ENCODE measurements at places on chromosomes 12 and 14.

- no peak for DNase-seq
Observed at GRCh38 chr14:67525389-67525788, 7.7 kb upstream of the PLEKHH1 start.

- DNase-seq: no peak
Observed at GRCh38 chr12:104249017-104249416, 33.4 kb downstream of the TXNRD1 start.

DNA sequence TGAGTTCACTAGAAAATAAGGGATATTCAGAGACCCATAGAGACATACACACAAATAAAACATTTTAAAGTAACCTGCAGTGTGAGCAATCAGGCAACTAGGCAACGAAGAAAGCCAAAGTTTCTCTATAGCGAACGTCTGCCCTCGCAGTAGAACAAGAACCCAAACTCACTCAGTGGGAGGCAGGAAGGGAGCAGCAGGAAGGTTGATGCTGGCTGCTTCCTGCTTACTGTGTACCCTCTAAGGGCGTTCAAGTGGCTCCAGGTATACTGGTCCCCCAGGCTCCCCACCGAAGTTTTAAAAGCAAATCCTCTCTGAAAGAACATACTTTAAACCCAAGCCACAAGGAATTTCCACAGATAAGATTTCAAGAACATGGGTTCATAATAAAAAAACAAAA, 249.3 kb downstream of the FOXN3 start:
- no peak for DNase-seq

DNA sequence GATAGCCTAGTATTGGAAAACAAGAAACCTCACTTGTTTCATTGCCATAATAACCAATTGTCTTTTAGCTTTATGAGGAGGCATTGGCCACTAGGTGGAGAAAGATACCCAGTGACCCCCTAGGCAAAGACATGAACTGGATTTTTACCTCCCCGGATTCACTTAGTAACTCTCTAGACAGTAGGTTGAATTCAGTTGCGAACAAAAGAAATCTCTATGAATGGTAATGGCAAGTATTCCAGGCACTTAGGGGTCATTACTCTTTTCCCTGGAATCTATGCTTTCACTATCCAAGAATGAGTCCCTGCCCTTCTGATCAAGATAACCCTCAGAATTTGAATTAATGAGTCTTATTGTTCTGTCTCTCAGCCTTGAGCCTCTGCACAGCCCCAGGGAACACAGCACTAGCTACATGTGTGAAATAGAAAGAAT, 29.5 kb upstream of the RHOJ start:
- no peak for DNase-seq

DNA sequence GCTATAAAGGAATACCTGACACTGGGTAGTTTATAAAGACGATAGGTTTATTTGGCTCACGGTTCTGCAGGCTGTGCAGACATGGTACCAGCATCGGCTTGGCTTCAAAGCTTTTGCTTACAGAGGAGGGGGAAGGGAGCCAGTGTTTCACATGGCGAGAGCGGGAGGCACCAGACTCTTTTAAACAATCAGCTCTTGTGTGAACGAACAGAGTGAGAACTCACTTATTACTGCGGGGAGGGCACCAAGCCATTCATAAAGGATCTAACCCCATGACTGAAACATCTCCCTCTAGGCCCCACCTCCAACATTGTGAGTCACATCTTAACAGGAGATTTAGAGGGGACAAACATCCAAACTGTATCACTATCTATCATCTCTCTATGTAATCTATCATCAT, 227.4 kb downstream of the TMEM132D start:
- DNase-seq: no peak

DNA sequence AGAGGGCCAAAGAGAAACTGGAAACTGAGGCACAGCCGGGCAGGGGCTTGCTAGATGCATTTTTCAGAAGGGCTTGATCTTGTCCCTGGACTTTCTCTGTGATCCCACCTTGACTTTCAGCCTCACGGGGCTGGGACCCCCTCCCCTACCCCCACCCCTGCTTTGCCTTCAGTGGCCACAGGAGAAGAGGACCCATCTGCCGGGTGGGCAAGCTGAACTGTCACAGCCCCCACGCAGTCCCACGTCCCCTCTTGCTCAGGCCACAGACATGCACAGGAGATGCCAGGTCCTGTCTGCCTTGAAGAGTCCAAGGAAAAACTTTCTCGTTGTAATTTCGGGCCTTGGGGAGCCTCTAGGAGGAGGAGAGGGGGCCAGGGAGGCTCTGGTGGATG, 158.9 kb downstream of the KIF26A start:
- no peak for DNase-seq

- peak; percentile 90 for DNase-seq
Observed at GRCh38 chr14:22556021-22556989, 32.7 kb downstream of the DAD1 start.

- DNase-seq: no peak
Observed at GRCh38 chr14:75417674-75418073, 10.1 kb upstream of the JDP2 start.

DNA sequence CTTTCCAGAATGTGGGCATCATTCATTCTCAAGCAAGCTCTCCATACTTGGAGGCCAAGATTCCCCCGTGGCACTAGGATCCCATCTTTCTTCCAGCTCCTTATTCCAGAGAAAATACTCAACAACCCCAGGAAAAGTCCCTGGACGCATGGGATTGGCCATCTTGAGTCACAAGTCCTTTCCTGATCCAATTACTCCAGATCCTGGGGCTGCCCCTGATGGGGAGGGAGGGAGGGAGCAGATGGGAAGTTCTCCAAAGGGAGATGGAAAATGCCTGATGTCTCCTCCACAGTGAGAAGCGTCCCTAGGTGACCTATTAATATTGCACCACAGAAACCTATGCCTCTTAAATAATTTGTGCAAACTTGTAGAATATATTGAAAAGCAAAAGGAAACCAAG, 12.4 kb upstream of the KCNK13 start:
- DNase-seq: no peak

DNA sequence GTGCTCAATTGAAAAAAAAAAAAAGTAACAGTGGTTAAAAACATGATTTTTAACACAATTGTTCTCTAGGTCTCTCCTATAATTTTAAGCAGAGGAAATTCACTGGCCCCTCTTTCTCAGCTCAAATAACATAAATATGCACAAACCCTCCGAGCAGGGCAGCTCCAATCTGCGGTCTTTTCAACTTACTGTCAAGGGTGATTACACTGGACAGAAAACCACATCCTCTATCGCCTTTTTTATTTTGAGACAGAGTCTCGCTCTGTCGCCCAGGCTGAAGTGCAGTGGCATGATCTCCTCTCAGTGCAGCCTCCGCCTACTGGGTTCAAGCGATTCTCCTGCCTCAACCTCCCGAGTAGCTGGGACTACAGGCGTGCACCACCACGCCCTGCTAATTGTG, 16.5 kb upstream of the GABARAPL1 start:
- DNase-seq: no peak

DNA sequence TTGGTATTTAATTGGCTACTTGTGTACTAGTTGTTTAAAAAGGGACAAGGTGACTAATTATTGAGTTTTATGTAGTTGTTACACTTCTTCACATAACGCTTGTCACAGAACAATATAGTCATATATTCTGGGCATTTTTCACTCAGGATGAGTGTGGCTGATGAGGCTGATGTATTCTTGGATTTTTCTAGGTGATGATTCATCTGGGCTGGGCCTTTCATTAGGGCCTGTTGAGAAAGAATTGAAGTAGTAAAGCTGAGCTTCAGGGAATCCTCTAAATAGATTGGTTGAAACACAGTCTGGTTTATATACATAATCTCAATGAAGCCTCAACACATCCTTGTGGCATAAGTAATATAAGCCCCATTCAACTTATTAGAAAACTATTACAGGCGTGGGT, 445.7 kb downstream of the DAD1 start:
- no peak for DNase-seq

- DNase-seq: no peak
Observed at GRCh38 chr14:68779761-68780323, 13.0 kb downstream of the ZFP36L1 start.

- DNase-seq: no peak
Observed at GRCh38 chr12:29211696-29212095, 62.6 kb downstream of the FAR2 start.

DNA sequence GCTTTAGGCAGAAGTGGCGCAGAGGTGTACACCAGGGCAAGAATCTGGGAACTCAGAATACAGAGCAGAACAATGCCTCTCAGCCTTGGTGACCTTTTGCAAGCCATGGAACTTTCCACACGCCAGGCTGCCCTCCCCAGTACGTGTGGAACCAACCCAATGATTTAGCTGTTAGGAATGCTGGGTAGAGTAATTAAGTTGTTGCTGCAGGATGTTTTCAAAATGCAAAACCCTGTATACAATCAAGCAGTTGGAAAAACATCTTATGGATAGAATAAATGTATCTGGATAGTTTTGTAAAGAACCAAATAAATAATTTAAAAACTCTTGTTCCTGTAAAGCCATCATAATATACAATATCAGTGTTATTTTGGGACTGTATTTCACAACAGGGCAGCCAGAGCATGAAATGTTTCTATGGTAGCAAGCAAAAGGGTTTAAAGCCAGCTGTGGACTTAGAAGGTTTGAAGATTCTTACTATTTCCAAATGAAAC, 19.4 kb downstream of the PPP1R36 start:
- no peak for DNase-seq

- no peak for DNase-seq
Observed at GRCh38 chr14:61296719-61297502, 15.8 kb upstream of the TMEM30B start.

DNA sequence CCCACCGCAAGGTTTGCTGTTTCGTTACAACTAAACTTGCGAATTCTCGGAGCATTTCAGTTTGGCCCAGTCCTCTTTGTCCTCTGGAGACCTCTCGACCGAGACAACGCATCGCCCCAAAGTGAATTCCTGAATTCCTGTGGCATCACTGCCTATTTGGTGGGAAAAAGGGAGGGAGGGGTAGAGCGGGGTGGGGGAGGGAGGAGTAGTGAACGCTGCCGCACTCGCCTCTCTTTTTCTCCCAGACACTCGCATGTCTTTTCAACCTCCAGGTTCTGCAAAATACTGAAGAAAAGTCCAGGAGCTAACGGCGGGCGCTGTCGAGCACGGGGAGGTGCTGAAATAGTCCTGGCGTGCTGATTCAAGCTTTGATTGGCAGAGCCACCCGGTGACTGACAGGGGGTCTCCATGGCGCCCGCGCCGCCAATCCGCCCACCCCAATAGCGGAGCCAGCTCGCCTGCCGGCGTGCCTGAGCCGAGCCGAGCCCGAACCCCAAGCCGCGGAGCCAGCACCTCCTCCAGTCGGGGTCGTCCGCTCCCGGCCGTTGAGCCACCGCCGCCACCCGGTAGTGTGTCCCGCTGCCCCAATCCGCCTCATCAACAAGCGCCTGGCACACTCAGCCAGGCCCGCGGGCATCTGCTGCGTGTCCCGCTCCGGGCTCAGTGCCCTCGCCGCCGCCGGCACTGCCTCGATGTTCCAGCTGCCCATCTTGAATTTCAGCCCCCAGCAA, at the start of gene SIX6:
Gene SIX6, plus strand, starts transcription at position 440 of the 731 bp plus-strand sequence. Its CDS starts 253 bp downstream, at position 693.
- DNase-seq: no peak

DNA sequence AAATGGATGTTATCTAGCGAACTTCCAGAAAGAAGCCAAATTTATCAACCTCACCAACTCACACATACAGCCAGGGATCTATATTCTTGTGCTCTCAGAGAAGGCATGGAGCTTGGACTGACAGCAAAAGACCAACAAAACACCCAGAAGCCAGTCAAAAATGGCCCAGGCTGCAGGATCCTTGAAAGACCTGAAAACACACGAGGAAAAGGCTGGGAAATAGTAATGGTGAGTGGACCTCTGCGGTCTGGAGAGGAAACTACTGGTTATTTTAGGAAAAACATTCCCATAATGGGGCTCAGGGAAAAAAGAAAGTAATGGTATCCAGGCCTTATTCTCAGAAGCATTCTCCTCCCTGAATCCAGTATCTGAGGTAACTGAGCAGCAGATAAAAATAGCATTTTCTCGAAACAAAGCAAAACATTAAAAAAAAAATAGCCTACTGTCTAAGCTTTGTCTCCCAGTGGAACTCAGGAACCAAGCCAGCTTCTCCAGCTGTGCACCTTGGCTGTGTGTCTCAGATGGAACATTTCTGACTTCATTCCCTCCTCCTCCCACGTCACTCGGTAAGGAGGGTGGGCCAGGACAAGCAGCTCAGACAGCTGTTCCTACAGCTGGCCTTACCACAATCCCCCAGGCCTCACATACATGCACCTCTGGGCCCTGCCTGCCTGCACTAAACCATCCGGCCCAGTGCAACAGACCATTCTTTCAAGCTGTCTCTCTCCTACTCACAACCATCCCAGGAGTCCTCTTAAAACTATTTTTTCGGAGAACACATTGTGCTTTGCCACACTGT, 249.9 kb downstream of the DAD1 start:
- no peak for DNase-seq

DNA sequence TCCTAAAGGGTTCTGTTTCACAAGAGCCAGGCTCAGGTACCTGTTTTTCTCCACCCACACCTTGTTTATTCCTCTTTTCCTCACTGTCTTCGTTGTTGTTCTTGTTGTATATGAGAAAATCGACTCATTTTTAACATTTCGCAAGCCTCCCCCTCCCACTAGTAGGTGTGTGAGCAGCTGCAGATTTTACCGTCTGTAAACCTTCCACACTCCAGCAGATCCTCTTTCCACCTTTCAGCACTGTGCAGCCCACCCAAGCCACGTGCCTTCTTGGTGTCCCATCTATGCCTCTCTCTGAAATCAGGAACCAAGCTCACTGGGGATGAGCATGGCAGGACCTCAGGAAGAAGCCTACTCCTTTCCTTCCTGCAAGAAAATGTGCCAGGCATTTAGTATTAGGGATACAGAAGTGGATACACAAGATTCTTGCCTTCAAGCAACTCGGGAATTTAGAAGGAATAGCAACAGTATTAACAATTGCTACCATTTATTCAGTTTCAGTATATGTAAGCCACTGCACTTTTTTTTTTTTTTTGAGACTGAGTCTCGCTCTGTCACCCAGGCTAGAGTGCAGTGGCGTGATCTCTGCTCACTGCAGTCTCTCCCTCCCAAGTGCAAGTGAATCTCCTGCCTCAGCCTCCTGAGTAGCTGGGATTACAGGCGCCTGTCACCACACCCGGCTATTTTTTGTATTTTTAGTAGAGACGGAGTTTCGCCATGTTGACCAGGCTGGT, 113.6 kb downstream of the CHST11 start:
- no peak for DNase-seq

- no peak for DNase-seq
Observed at GRCh38 chr12:7128681-7129286, at the start of gene RBP5. Gene RBP5, minus strand, starts transcription at chr12:7128889. Its CDS starts 114 bp downstream, at chr12:7128775.

DNA sequence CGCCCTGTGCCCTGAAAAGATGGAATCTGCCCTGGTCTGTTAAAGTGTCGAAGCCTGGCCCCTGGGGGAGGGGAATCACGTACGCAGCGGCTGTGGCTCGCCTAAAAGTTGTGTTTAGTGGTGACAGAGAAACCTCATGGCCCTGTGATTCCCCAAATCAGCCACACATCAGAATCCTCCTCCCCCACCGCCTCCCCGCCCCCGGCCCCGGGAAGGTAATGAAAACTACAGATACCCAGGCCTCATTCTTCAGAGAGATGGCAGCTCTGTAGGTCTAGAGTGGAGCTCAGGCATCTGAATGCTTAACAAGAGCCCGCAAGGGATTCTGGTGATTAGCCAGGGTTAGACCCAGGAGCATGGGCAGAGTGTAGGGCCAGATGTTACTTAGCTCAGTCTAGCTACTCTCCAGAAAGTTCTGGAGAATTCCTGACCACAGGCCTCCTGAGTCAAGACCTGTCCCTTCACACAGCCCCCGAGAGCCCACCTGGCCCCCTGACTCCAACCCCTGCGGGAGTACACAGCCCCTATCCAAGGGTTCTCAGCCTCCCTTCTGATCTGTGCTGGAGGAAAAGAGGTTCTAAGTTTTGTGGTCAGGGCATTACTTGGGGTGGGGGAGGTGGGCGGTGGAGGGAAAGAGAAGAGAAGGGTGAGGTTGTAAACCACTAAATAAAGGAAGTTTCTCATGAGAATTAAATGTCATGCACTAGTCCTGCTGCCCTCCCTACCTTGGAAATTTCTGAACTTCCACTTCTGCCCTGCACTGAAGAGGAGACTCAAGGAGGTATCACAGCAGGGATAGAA, 114.8 kb downstream of the PLXNC1 start:
- peak; percentile 64 for DNase-seq
